ENCODE measurements at places on chromosomes 16 and 17.

GRCh38 chr16:72604375-72604774 lies 432.4 kb upstream of the PMFBP1 start:
- no peak for DNase-seq

DNA sequence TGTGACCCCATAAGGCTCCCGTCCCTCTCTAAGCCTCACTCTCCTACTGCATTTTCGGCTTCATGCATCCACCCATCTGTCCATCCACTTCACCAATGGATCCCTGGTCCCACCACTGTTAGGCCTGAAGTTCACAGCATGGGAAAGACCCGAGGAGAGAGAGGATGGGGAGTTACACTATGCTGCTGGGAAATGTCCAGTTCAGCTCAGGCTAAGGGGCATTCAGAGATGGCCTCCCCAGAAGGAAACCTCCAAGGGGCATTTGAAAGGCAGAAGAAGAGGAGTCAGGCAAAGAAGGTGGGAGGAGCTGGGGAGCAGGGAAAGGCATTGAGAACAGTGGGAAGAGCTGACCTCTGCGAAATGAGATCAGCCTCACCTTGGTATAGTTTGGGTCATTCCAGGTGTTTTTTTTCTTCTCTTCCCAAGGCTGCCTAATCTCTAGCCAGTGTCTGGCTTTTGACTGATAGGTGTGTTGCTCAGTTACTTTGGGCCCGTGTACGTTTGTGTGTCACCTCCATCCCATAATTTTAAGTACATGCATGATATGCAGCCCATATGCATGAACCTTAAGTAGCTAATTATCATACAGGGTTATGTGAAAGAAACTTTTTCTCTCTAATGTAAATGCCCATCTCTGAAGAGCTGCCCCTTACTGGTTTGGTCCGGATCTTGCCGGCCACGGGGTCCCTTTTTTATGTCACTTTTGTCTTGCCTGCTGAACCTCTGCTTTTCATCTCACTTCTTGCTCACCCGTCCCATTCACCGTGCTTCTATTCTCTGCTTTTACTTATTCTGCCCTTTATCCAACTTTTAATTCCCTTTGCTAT lies 11.6 kb upstream of the DRC7 start:
- DNase-seq, result no peak

GRCh38 chr17:12107905-12108304 lies 87.2 kb downstream of the MAP2K4 start:
- DNase-seq, result no peak

- DNase-seq, result no peak
Measured at GRCh38 chr17:19770985-19771735, 23.1 kb upstream of the ALDH3A1 start.

DNA sequence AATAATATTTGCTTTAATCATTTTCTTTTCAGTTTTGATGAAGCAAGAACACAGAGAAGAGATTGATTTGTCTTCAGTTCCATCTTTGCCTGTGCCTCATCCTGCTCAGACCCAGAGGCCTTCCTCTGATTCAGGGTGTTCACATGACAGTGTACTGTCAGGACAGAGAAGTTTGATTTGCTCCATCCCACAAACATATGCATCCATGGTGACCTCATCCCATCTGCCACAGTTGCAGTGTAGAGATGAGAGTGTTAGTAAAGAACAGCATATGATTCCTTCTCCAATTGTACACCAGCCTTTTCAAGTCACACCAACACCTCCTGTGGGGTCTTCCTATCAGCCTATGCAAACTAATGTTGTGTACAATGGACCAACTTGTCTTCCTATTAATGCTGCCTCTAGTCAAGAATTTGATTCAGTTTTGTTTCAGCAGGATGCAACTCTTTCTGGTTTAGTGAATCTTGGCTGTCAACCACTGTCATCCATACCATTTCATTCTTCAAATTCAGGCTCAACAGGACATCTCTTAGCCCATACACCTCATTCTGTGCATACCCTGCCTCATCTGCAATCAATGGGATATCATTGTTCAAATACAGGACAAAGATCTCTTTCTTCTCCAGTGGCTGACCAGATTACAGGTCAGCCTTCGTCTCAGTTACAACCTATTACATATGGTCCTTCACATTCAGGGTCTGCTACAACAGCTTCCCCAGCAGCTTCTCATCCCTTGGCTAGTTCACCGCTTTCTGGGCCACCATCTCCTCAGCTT lies 45.0 kb downstream of the ESRP2 start:
- no peak for DNase-seq

DNA sequence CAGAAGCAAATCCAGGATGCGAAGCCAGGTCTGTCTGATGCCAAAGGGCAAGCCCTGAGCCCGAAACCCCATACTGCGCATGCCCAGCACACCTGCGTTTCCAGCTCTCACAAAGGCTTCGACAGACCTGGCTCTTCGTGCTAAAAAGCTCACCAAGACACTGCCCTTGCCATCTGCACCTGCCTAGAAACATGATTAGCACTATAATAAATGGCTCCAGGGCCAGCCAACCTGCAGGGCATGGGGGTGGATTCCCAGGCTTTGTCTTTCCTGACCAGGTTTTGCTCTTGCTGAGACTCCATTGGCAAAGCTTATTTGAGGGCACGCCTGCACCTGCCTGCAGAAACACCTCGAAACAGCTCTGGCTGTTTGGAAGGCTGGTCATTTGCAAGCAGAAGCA lies 14.4 kb upstream of the PLD6 start:
- DNase-seq, result no peak

DNA sequence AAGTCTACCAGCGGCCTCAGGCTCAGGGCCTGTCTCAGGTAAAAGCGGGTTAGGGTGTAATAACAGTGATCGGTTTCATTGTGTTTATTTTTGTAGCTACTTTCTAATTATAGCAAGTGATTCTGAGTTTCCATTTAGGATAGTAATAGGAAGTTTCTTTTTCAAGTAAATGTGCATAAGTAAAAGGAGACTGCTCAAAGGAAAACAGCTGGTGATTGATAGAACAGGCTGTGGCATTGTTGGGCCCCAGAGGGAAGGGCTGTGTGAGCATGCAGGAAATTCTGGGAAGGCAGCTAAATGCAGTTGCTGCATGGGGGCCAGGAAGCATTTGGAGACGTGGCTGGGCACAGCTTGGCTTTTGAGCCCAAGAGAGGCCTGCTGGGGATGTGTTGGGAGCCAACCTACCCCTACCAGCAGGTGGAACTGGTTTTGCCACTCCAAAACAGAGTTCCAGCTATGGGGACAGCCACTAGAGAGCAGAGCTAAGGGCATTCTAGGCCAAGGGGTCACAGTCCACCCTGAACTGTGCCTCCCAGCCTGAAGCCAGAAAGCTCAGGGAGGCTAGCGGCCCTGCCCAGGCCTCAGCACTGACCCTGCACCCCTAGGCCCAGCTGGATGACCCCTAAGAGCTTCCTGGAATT lies 12.6 kb downstream of the SNX20 start:
- DNase-seq, result no peak

DNA sequence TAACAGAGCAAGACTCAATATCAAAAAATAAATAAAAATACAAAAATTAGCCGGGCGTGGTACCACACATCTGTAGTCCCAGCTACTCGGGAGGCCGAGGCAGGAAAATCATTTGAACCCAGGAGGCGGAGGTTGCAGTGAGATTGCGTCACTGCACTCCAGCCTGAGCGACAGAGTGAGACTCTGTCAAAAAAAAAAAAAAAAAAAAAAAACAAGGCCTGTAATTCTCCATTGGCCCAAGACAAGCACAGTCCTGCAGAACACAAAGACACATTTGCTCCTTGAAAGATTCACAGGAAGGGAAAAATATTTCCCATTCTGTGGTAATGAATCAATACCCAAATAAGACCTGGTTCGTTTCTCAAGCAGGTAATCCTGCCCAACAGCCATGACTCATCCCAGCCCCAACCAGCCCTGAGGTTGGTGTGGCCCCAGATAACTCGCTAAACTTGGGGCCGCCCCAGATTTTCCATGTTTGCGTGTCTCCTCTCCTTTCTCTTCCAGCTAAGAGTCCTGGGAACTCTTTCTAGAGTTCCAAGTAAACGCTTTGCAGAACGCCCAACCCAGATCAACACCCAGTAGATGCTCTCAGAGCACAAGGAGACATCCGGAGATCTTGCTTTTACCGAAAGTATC lies 40.3 kb upstream of the SNN start:
- DNase-seq, result no peak

DNA sequence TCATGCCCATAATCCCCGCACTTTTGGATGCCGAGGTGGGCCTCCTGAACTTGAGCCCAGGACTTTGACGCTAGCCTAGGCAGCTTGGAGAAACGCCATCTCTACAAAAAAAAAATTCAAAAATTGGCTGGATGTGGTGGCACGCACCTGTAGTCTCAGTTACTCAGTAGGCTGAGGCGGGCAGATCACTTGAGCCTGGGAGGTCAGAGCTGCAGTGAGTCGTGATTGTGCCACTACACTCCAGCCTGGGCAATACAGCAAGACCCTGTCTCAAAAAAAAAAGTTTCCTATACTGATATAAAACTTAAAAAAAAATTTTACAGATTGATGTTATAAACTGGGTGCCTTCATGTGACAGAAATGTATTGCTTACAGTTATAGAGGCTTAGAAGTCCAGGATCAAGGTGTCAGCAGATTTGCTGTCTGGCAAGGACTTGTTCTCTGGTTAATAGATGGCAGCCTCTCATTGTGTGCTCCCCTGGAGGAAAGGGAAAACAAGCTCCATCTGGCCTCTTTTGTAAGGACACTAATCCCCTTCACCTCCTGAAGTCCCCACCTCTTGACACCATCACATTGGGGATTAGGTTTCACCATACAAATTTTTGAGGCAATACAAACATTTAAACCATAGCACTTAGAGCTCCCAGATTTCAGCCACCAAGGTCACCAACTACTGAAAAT lies 8.5 kb upstream of the CES3 start:
- no peak for DNase-seq

GRCh38 chr17:82050761-82051641 lies 610 bp downstream of the RFNG start:
- DNase-seq, result no peak

DNA sequence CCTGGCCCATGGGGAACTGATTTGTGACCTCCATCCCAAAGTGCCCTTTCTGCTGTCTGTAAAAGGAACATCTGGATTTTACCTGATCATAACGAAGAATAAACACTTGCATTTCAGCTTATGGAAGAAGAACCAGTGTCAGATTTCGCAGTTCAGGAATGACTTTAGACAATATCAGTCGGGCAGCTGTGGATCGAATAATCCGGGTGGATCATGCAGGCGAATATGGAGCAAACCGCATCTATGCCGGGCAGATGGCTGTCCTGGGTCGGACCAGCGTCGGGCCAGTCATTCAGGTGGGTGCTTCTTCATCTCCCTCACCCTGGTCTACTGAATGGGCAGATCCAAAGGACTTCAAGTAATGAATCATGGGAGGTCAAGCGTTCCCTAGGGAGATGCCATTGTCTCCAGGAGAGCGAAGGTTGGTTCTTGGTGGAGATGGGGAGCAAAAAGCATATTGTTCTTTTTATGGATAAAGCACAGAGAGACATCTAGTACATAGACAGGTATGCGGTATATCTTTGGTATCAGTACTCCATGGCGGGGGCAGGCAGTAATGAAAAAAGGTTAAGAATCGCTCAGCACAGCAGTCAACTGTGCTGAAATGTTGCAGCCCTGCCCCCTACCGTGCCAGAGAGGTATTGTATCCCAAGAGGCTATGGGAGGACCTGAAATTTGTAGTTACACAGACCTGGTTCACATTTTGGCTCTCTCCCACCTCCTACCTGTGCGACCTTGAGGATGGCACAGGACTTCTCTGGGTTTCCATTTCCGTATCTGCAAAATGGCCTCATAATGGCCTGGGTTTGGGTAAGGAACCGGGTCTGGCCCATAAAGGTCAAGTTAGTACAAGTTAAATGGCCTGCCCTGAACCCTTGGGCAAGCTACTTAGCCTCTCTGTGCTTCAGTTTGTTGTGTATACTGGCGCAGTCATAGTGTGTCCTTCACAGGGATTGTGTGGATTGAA lies 4.7 kb downstream of the COQ7 start:
- DNase-seq, result no peak

DNA sequence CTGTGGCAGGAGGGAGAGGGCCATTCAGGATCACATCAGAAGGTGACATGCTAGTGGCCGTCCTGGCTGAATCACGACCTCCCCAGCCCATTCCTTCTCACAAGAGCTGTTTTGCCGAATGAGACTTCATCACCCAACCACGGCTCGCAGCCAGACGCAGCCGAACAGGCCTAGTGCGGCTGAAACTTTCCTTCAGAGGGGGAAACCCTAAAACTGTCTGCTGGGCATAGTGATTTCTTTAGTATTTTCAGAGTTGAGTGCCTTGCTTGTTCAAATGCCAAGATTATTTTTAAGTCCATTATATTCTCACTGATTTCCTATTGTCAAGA lies 343.7 kb downstream of the CPPED1 start:
- no peak for DNase-seq

- no peak for DNase-seq
Measured at GRCh38 chr17:75889454-75889853, 7.3 kb downstream of the TRIM65 start.

GRCh38 chr17:19021622-19022083 lies 17.1 kb upstream of the FAM83G start:
- no peak for DNase-seq

- DNase-seq, result no peak
Measured at GRCh38 chr16:78499399-78499798, 399.9 kb downstream of the WWOX start.

DNA sequence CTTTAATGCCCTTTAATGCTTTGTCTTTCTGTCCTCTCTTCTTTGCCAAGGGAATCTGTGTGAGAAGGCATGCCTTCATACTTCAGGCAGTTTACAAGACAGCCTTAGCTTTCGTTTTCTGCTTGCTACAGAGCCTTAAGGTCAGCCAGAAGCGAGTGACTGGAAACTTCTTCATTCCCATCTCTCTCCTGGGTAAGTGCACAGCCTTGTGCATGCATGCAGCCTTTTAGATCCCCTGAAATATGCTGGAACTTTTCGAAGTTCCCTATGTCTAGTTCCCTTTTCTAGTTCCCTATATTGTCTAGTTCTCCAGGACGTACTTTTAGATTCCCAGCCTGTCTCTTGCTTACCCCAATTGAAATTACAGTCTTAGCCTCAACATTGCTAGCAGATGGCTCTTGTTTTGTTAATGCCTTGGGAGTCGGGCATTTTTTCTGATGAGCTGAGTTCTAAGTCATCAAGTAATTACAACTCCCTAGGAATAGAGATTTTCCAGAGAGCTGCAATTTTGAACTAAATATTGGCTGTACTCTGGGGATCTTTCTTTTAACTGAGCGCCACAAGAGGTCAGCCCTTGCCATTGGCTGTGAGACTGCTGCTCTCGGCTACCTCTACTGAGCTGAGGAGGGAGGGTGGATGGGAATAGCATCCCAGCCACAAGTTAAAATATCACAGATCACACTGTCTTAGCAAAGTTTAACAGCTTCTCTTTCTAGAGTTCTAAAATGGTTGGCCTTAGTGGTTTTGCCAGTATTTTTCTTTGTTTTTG lies 22.7 kb upstream of the PPM1D start:
- DNase-seq, result no peak

- DNase-seq, result no peak
Measured at GRCh38 chr17:82810644-82811430, 29.0 kb downstream of the ZNF750 start.
